ENCODE measurements at places on chromosomes 2 and 18.

GRCh38 chr2:134778372-134778771, 59.6 kb upstream of the TMEM163 start:
- H3K4me1 ChIP-seq, result peaks cover 11% of the 10 kb centered on the region

DNA sequence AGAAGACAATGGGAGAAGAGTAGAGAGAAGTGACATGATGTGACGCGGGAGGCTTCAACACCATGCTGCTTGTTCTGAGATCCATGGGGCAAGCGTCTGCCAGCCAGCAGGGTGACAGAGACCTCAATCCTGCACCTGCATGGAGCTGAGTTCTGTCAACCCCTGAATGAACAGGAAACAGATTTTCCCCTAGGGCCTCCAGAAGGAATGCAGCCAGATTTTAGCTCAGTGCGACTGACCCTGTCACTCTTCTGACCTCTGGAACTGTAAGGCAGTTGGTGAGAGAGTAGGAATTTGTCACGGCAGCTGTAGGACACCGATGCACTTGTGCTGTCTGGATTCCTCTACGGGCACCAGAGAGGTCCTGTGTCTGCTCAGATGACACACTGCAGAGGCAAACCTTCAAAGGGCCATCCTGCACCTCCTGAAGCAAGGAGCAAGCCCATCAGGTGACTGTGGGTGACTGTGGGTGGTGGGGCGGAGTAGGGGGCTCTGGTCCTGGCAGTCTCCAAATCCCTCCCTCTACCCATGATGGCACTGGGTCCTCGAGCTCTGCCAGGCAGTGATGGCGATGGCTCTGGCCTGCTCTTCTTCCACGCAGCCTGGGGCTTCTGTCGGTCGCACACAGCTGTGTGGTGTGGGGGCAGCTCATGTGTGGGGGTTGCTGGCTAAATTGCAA, 194.3 kb upstream of the TWIST2 start:
- no peaks in the 10 kb centered on the region for H3K27me3 ChIP-seq
- H3K4me3 ChIP-seq, result no peak overlapping the region
- no peak for DNase-seq
- no peak overlapping the region for H3K27ac ChIP-seq
- peaks cover 4% of the 10 kb centered on the region for H3K4me1 ChIP-seq

DNA sequence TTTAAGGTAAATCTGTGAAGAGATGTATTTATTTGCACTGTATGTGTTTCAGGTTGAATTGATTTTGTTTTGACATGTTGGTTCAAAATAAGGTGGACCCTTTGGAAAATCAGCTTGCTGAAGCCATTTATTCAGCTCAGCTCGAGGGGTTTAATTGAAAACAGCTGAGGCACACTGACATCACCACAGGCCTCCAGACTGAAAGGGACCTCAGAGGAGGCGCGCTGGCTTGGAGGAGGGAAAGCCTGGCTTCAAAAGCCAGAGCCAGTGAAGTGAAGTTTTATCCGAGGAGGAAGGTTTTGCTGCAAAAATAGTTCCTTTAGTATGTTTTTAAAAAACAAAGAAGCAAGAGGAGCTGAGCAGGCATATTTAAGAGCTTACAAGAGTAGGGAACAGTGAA, 26.9 kb upstream of the DNMT3A start:
- no peaks in the 10 kb centered on the region for H3K36me3 ChIP-seq
- no peak overlapping the region for H3K27ac ChIP-seq
- H3K27me3 ChIP-seq, result 0 out of 2 replicates have a peak, but pooled peaks cover 5% of the 10 kb centered on the region
- H3K4me1 ChIP-seq, result 0 out of 2 replicates have a peak, but pooled peaks cover 3% of the 10 kb centered on the region
- no peak overlapping the region for H3K4me3 ChIP-seq
- no peak for DNase-seq

DNA sequence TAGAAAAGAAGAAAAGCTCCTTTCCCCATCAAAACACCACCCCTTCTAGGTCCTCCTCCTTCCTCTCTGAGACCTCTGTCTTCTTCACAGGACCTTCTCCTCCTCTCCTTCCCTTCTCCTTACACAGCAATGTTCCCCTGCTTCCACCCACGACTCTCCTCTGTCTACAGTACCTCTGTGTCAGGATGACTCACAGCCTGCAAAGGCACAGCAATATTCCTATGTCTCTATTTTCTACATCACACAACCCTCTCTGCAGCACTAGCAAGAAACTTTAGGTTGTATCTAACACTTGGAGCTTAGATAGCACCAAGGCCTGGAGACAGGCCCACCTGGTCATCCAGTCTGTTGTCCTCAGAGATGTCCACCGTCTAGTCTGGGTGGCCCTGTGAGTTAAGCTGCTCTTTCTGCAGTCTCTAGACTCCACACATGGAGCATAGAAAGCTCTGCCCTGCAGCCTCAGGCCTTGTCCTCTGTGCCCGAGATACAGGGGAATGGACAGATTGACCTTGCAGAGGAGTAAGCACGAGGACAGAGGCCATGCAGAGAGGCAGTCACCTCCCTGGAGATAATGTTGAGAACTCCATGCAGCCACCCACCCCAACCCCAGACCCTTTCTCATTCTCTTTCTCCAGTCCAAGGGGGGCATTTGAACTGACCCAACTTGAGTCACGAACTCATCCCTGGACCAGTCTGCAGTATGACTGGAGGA, 212.0 kb downstream of the TNS1 start:
- H3K4me3 ChIP-seq, result no peak overlapping the region
- no peak overlapping the region for H3K27ac ChIP-seq
- no peaks in the 10 kb centered on the region for H3K4me1 ChIP-seq
- H3K36me3 ChIP-seq, result no peaks in the 10 kb centered on the region
- DNase-seq, result no peak

All from GM23338 (cell line).